ENCODE measurements at places on chromosomes 16 and 17.

DNA sequence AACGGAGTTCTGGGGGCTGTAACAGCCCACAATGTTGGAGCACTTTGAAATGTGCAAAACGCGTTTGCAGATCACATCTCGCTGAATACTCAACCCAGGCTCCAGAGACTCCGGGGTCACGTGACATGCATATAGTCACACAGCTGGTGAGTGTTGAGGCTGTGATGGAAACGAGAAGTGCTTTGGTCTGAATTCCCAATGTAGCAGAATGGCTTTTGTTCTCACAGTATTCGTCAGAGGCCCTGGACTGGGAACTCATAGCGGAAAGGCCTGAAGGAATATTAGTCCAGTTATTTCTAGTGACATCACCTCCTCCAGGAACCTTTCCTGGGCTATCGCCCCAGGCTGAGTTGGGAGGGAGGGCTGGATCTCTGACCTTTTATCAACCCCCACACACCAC is 95.8 kb upstream of the CRHR1 start:
- no peak for DNase-seq

DNA sequence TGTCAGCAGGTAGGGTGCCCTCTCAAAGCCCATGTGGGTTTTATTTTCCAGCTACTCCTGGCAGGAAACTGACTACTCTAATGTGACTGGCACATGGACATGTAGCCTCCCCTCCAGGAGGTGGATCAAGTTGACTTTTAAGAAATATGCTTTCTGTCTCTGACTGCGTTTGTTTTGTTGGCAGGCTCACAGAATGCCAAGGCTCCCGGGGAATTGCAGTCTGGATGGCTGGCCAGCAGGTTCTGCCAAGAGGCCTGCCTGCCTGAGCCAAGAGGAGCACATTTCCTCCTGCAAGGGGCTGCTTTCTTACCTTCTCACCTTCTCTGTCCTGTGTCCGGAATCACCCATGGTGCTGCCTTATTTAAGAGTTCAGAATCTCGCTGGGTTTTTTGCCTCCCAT is 217.3 kb upstream of the ERCC4 start:
- no peak for DNase-seq

DNA sequence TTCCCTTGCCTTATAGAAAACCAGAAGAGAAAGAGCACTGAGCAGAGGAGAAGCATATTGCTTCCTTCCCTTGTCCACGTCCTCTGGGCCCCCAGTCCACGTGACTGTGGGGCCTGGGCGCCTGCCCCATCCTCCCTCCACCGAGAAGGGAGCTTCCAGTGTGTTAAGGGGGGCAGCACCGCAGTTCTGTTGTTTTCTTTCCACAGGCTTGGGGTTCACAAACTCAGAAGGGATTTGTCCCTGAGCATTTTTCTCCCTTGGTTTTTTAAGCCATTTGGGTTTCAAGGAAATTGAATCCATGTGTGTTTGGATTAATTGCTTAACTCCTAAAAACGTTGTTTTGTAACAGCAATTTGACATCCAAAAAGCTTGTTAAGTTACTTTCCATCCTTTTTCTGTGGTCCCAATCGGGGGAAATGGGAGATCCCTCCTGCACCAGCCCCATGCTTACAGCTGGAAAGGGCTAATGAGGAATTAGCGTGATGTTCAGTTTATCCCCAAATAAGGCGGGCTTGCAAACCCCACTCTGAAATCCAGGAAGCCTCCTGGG is 347.5 kb upstream of the TNRC6C start:
- DNase-seq: no peak

- DNase-seq: no peak
Observed at GRCh38 chr17:19873346-19873745, 5.6 kb upstream of the ULK2 start.

DNA sequence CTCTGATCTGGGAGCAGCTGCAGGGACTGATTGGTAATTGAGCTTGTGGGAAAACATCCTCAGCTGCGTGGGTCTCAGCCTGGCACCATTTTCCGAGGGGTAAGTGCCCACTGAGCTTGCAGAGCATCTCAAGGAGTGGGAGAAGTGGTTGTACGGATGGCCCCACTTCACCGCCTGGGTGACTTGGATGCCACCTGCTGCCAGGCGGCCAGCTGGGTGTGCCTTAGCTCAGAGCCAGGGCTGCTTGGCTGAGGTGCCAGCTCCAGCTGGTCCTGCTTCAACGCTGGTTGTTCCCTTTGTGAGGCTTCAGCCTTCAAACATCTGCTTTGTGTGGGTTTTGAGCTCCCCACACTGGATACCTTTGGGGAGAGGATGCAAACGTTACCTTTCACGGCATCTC is 482.7 kb upstream of the EEF2KMT start:
- DNase-seq: no peak

Data from stimulated activated naive CD8-positive, alpha-beta T cell treated with anti-CD3 and anti-CD28 coated beads, Interleukin-15, amount 100 ng/mL, for 72 hours (primary cell).